ENCODE measurements at places on chromosomes 13 and 19. TPM values are rescaled to one million over a fixed set of nuclear protein-coding genes. Genes with fewer than 3 reads are reported as not detected.

GRCh38 chr19:47419030-47419783 is at the start of gene MEIS3:
Gene MEIS3, minus strand, starts transcription at chr19:47419527. Its CDS starts 446 bp downstream, at chr19:47419081.
- DNase-seq: no peak

DNA sequence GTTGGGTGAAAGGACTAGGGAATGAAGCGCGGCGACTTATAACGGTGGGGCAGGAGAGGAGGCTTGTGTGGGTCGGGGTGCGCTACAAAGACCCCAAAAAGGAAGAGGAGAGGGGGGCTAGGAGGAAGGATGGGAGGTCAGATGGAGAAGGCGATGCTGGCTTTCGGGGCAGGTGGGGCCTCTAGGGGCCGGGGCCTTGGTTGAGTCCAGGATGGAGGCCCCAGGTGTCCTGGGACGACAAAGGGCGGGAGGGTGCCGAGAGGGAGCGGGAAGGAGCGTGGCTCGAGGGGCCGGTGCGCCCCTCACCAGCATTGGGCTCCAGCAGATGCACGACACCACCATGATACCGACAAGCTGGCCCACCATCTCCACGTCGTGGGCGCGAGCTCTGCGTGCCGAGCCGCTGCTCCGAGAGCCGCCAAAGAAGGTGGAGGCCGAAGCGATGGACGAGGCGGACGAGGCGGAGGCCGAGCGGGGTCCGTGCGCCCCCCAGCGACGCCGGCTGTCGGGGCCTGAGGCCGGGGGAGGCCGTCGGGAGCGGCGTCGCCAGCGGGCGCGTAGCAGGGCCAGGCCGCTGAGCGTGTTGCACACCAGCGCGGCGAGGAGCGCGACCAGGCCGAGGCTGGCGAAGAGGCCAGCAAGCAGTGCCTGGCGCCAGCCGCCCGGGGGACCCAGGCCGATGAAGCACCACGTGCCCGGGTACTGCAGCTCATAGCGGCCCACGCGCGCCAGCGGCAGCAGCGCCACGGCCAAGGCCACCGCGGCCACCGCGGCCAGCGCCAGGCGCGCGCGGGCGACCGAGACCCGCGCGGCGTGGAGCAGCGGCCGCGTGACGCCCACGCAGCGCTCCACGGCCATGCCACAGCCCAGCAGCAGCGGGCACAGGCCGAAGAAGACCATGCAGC is 1.8 kb downstream of the PTGER1 start:
- DNase-seq: no peak

DNA sequence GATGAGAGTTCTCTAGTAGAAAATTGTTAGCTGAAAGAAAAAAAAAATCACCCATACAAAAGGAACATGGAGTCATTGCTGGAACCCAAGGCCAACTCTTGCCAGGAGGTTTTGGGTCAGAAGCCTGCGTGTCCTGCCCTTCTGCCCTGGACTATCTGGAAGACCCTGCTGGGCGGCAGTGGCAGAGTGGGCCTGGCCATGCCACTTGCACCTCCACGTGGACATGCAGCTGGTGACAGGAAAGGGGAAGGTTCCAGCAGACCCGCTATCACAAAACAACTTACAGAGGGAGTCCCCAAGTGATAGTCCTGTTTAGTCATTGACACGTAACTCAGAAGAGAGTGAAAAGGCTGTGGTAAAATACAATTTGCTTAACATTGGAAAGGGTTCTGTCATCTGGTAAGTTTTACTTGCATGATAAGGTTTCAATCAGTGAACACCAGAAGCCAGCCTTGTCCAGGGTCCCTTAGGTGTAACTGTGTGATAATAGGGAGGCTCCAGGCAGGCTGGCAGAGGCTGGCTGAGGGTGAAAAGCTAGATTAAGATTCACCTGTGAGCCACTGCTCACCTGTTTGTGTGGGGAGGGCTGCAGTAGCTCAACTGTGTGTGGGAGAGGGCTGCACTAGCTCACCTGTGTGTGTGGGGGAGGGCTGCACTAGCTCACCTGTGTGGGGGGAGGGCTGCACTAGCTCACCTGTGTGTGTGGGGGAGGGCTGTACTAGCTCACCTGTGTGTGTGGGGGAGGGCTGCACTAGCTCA is 47.8 kb downstream of the COL4A2 start:
- no peak for DNase-seq

DNA sequence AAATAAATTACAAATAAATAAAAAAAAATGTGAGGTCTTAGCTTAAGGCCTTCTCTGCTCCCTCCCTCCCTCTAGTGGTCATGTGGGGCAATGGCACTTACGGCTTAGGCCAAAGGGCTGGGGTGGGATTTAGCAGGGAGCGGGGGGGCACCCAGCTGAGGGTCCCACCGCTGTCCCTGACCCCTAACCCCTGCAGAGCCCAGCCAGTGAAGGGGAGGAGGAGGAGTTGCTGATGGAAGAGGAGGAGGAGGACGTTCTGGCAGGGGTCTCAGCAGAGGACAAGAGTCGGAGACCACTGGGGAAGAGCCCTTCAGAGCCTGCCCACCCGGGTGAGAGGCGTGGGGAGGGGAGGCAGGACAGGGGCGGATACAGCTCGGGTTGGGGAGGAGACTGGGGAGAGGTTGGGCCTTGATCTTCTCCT is 9.3 kb downstream of the MPND start:
- DNase-seq: no peak

RAB20 gene
- total RNA-seq: 7.4 TPM

All from kidney epithelial cell (primary cell).